ENCODE measurements at places on chromosomes 12 and 14. TPM values are rescaled to one million over a fixed set of nuclear protein-coding genes. Genes with fewer than 3 reads are reported as not detected.

DNA sequence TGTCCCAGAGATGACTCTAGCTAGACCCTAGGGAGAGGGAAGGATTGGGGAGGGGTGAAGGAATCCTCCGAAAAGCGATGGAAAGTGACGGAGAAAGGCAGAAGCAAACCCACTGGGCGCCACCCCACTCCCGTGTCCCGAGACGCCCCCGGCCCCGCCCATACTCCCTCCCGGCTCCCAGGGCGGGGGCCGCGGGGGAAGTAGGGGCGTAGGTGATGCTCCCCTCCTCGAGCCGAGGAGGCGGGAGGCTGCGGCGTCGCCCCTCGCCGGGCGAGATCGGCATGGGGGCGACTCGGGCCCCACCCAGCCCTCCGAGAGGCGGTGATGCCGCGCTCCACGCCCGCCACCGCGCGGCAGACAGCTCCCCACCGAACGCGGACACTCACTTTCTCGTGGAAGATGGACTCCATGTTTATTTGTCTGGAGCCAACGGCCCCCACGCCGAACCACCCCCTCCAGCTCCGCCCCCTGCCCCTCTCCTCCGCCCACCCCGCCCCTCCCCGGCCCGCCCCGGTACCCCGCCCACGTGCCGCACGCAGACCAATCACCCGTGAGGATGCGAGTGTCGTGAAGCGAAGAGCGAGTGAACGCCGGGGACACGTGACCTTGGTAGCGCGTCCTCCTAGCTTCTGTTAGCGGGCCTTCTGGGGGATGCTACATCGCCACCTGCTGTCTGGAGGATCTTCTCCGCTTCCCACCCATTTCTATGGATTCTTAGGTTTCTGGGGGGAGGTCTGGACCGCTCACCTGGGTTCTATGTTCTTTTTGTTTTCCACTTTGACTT lies at the start of gene ATXN3:
Gene ATXN3, minus strand, starts transcription at position 440 of the 784 bp plus-strand sequence. Its CDS starts 30 bp downstream, at position 410.
- DNase-seq, result peak; percentile 83

The LRP1-AS gene
- total RNA-seq, result not detected

GRCh38 chr12:72748971-72749370 lies 476.8 kb downstream of the TRHDE start:
- no peak for DNase-seq

GRCh38 chr14:39563361-39563760 lies 131.1 kb upstream of the FBXO33 start:
- DNase-seq, result no peak

DNA sequence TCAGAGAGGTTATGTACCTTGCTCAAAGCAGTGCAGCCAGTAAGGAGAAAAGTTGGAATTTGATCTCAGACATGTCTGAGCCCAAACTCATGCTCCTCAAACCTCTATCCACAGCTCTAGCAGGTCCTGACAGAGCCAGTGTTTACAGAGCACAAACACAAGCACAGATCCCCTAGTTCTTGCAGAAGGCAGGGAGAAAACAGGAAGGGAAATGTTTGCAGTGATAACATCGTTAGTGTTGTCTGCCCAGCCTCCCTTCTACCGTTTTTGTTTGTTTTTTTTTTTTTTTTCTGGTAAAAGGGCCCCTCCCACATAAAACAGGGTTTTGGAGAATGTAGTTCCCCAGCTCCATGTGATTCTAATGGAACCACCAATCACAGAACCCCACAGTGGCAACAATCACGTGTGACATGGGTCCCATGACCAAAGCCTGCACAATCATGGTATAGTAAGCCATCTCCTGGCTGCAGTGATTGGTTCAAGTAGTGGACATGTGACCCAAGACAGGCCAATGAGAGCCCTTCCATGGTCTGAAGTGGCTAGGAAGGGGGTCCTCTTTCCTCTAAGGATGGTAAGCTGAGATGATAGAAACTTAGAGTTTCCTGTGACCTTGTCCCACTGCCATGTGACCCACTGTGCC lies 513.4 kb downstream of the MED13L start:
- DNase-seq, result no peak

DNA sequence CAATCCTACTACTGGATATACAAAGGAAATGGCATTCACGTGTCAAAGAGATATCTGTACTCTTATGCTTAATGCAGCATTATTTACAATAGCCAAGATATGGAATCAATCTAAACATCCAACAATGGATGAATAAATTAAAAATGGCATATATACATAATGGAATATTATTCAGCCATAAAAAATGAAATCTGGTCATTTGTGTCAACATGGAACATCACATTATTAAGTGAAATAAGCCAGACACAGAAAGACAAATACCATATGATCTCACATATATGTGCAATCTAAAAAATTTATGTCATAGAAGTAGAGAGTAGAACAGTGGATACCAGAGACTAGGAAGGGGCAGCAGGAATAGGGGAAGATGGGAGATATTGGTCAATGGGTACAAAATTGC lies 228.8 kb upstream of the TBX3 start:
- no peak for DNase-seq

The DICER1 gene
- total RNA-seq, result 32.7 TPM

DNA sequence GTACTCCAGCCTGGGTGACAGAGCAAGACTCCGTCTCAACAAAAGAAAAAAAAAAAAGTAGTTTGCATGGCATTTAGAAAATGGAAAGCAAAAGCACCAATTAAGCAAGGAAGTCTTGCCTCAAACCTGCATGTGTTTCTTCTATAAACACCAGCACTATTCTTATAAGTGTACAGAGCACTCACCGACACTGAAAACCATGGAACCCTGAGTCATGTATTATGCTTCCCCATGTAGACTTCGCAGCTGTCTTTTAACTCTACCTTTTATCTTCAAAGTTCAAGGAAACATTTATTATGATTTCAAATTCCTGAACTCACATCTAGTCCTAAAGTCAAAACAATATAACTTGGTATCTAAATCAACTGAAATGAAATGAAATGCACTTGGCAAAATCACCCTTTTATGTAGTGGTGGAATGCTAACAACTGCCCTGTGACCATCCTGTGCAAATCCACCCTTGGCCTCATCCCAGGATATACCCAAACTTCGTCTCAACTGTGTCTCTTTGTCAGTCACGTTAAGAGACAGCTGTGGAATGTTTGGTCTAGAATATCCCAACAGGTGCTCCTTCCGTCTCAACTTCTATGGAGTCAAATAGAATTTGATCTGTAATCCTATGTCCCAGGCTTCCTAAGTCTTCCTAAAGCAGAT lies 4.8 kb downstream of the BCAT1 start:
- no peak for DNase-seq

The RNASE7 gene
- total RNA-seq, result not detected

The RPGRIP1 gene
- 0.28 TPM for total RNA-seq

DNA sequence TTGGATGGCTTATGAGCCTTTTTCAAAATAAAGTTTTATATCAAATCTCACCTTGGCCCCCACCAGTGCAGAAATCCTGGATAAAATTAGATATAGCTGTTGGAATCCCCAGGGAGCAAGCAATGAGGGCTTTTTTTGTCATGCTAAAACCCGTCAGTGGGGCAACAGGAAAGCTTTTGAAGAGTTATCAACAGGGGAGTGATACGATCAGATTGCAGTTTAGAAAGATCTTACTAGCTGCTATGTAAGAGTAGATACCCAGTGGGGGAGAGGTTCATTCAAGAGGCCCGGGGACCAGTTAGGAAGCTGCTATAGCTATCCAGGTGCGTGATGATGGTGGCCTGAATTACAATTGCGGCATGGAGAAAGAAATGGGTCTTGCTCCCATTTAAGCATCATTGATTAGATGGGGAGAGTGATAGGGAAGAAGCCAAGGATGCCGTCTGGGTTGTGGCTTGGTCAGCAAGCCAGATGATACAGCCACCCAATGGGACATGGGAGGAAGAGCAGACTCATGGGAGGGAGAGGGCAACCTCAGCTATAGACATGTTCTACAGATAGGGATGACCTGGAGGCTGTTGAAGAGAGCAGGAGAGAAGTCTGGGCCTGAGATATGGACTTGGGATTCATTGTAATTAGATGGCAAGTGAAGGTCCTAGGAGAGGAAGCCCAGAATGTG lies 272.4 kb downstream of the DPF3 start:
- no peak for DNase-seq

DNA sequence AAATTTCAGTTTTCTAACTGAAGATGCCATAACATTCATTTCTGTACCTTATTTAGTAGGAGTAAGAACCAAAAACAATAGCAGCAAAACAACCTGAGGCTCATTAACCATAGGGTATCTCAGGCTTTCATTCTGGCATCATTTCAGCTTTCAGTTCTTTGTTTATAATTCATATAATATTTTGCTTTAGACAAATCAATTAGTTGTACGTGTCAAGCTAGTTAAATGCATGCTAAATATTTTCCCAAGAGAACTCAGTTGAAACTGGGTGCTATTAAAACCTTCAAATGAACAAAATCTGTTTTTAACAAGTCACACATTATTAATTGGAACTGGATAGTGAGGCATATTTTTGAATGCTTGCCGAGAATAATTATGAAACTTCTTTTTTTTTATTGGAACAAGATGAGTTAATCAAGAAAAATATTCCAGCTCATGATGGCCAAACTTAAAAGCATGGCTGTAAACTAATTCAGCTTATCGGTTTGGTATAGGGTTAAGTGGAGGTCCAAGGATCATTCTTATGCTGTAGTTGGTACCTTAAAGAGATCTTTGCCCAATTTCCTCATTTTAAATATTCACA lies 442.7 kb downstream of the BTG1 start:
- no peak for DNase-seq

The CDKL1 gene
- 5.8 TPM for total RNA-seq

The CLEC9A gene
- total RNA-seq, result not detected

DNA sequence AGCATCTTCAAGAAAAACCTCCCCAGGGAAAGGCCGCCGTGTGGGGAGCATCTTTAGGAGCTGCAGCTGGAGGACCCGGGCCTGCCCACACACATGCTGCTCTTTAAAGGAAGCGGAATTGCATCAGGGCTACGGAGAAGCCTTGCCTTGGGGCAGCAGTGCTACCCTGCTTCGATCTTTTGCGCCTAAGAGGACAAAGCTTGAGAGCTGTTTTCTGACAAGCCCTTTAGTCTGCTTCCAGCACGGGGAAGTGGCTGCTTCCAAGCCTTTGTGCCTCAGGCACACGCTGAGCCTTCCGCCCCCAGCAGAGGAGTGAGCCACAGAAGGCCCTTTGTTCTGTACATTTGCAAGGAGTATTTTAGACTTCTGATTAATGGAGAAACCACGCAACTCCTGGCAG lies 31.5 kb downstream of the COA8 start:
- DNase-seq, result no peak

- no peak for DNase-seq
Observed at GRCh38 chr14:26191671-26192070, 406.2 kb downstream of the NOVA1 start.

The IQSEC3 gene
- total RNA-seq, result not detected

The CISTR gene
- not detected for total RNA-seq

DNA sequence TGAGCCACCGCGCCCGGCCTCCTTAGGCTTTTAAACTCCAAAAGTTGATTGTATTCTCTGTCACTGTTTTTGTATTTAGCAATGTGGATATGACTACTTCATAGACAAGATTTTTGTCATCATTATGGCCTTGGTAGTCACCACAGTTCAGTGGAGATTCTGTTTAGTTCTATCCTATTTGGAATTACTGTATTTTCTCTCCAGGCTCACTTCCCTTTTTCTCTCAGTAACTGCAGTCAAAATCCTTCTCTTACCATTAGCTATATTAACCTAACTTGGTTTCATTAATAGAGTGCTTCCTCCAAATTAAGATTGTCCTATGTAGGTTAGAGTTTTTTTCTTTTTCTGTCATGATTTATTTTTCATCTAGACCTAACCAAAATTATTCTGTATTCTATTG lies 283.9 kb downstream of the TMTC2 start:
- DNase-seq, result no peak

- DNase-seq, result no peak
Observed at GRCh38 chr14:49679271-49679670, 8.7 kb downstream of the POLE2 start.

GRCh38 chr12:43238281-43238680 lies 313.7 kb downstream of the ADAMTS20 start:
- no peak for DNase-seq

- DNase-seq, result no peak
Observed at GRCh38 chr12:1859643-1860042, 39.3 kb downstream of the LRTM2 start.

The C12orf42 gene
- not detected for total RNA-seq

DNA sequence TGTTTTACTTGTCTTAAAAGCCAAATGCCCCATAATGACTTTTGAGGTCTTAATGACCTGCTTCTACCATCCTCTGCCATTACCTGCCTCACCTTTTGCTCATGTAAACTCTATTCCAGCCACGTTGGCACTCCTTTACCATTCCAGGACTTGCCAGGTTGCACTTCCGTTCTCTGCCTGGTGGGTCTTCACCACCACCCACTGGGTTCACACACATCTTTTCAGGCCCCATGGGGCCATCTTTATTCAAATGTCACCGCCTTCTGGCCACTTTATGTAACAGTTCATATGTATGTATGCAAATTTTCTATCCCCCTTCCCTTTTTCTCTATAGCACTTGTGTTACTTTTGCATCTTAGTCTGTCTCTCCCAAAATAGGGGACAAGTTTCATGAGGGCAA lies 57.7 kb downstream of the ATP2A2 start:
- DNase-seq, result no peak

GRCh38 chr14:98959958-98960616 lies 311.9 kb downstream of the BCL11B start:
- no peak for DNase-seq

The RPS6KL1 gene
- 14.9 TPM for total RNA-seq

The STAT6 gene
- total RNA-seq, result 52.3 TPM

The RBP5 gene
- not detected for total RNA-seq

DNA sequence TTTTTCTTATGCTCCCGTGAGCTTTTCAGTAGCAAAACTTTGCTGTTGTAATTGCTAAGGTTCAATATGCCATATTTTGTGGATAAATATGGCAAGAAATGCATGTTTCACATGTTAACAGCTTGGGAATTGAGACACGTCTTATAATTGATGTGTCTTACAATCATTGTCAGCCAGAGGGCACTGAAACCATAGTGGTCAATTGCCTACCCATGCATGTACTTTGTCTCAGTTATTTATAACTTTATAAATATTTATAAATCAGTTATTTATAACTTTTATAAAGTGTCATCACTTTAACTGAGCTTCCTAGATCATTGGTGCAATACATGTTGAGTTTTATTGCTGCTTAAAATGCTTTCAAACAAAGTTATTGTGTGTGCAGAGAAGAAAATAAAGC lies 82.0 kb downstream of the CATSPERB start:
- no peak for DNase-seq
